ENCODE measurements at places on chromosomes 4 and X. TPM values are rescaled to one million over a fixed set of nuclear protein-coding genes. Genes with fewer than 3 reads are reported as not detected.

Gene FABP2
- total RNA-seq, result not detected

Gene ETDB
- total RNA-seq, result not detected

Gene ADH7
- not detected for total RNA-seq

Gene RAP1GDS1
- 66.3 TPM for total RNA-seq

Gene CT55
- total RNA-seq, result 0.39 TPM

Gene UBE2A
- total RNA-seq, result 34.5 TPM

Gene HADH
- total RNA-seq, result 15.1 TPM

Gene HSFX2
- total RNA-seq, result 0.96 TPM

Gene IGSF1
- total RNA-seq, result 0.84 TPM

Gene SPANXN4
- not detected for total RNA-seq

Gene ADH1B
- not detected for total RNA-seq

Gene ADGRG2
- not detected for total RNA-seq

Gene CITED1
- total RNA-seq, result 0.12 TPM

Gene ZNF630
- 3.5 TPM for total RNA-seq

Gene UCP1
- total RNA-seq, result not detected

Gene DUSP21
- total RNA-seq, result not detected

Gene ADGRG4
- total RNA-seq, result not detected

Gene MXD4
- total RNA-seq, result 17.2 TPM

Gene DOK7
- not detected for total RNA-seq

Gene GAGE12F
- not detected for total RNA-seq

Gene TKTL2
- total RNA-seq, result not detected

Gene SHOX
- not detected for total RNA-seq

Gene RIPPLY1
- total RNA-seq, result not detected

Gene FMR1NB
- not detected for total RNA-seq

Measured in RPMI7951 (cell line).